Iris pigment epithelial cell (primary cell): ENCODE measurements at places on chromosomes 7 and 10.

GRCh38 chr10:52316500-52316899, 2.4 kb downstream of the DKK1 start:
- no peak for DNase-seq

DNA sequence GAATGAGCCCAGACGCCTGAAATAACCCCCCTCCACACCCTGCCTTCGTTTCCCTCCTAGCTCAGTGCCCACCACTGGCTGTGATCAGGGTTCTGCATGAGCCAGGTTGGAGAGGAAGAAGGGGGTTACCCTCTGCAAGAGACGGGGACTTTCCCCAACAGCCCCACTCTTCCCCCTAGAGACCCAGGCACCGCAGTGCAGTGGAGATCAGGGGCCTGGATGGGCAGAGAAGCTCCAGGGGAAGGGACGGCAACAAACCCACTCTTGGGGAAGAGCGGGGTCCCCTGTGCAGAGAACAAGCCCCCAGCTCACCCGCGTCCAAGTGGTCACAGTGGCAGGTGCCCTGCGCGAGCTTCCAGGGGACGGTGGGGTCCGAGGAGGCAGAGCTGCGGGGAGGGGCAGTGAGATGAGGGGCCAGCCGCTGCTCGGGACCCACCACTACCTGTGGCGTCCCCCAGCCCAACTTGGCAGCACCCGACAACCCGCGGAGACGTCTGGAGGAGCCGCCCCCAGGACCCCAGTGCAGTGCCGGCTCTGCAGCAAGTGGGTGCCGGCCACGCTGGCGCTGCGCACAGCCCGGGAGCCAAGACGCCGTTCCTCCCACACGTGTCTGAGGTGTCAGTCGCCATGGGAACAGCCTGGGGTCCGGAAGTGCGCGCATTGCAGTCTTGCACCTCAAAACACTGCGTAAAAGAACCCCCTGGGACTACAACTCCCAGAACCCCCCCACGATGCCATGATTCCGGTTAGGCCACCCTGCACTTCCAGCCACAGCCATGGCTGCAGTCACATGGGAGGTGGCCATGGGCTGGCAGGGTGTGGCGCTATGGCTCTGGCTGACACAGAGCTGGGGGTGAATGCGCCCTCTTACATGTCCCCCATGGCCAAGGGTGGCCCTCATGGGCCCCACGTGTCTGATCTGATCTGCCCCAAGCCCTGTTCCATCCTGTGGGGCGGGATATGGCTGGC, 45.8 kb upstream of the WIPI2 start:
- peak; percentile 49 for DNase-seq

DNA sequence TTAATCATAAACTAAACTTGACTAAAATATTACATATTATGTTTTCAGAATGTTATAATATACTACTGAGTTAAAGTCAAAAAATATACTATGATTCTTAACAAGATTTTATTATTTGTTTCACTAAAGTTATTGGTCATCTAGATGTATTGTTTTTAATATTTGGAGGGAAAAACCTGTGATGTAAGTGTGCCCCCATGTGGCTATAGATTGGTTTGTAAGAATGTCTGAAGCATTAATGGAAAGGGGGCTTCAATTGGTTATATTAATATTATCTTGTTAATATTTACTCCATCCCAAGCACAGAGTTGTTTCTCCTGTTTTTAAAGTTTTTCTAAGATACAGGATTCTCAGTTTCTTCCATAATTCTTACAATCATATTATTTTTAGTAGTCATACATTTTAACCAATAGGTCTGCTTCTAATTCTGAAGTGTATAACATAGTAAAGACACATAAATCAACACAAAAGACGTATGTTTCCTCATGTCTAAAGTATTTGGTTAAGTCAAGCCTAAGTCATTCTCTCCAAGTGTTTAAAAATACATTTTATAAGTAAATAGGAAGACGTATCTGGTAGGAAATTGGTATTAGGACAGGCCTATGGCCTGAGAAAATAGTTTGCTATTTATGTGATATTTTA, 58.0 kb downstream of the GNAT3 start:
- DNase-seq = peak; percentile 50

DNA sequence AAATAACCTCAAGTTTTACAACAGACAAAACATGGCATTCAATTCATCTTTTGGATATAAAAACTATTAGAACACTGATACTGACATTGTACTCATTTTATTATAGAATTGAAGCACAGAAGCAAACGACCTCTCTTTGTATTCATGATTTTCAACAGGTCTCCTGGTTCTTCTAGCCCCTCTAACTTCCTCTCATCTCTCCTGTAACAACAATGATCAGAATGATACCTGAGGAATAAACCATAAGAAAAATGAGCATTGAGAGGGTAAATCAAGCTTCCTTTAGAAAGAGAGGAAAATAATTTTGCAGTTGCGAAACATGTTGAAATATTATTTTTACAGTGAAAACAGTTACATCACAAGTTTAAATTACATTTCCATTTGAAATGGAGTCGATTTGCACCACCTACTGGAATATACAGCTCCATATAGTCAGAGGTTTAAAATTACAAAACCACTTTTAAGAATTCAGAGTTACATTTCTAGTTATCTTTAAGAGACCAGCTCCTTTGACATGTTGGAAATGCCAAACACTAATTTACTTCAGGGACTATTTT, 17.5 kb upstream of the TEX36 start:
- peak; percentile 52 for DNase-seq

GRCh38 chr7:150838965-150839650, 13.2 kb upstream of the AOC1 start:
- no peak for DNase-seq

GRCh38 chr10:121340271-121340831, 257.9 kb downstream of the FGFR2 start:
- no peak for DNase-seq

DNA sequence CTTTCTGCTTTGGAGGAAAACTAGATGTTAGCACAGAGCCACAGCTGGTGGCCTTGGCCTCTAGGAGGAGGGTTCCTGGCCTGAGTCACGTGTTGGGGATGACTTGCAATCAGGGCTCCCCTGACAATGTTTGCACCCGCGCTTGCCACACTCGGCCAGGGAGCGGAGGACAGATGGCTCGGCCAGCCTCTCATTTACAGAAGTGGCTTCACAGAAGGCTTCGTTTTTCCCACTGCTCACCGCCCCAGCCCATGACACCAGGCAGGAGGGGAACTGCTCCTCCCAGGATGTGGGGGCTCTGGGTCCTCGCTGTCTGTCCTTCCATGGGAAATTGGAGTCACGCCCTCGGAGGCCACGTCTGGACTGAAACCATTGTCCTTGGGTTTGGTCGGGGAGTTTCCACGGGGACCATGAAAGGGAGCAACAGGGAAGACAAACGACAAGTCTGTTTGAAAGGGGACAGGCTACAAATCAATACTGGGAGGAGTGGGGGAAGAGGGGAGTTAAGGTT, 49.6 kb upstream of the UBE3C start:
- no peak for DNase-seq

GRCh38 chr7:50727711-50728110, 55.0 kb downstream of the GRB10 start:
- DNase-seq = no peak

DNA sequence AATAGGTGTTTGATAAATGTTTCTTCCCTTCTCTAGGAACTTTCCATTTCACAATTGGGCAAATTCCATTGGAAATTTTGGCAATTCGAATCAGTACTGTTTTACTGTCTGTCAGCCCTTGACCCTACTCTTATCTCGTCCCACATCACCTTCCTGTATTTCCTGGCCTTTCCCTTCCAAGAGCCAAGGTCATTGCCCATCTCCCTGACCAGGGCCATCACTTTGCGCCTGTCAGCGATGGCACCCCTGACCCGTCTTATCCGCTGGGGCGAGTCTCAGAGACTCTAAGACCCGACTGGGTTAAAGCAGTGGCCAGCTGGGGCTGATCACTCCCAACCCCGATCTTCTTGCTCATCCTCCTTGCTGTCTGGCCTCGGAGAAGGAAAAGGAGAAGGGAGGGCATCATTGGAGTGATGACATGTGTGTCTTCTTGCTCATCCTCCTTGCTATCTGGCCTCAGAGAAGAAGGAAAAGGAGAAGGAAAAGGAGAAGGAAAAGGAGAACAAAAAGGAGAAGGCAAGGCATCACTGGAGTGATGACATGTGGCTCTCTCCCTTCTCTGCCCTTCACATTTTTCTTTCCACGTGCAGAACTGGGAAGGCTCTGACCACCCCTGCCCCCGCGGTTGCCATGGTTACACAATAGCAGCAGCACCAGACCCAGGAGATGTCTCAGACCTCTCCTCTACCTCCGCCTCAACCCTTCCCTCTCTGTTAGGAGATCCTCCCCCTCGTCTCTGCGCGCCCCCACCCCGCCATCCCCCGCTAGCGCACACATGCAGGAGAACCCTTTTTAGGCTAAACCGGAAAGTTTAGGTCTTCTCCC, 2.0 kb downstream of the SEMA3D start:
- DNase-seq = peak; percentile 24

DNA sequence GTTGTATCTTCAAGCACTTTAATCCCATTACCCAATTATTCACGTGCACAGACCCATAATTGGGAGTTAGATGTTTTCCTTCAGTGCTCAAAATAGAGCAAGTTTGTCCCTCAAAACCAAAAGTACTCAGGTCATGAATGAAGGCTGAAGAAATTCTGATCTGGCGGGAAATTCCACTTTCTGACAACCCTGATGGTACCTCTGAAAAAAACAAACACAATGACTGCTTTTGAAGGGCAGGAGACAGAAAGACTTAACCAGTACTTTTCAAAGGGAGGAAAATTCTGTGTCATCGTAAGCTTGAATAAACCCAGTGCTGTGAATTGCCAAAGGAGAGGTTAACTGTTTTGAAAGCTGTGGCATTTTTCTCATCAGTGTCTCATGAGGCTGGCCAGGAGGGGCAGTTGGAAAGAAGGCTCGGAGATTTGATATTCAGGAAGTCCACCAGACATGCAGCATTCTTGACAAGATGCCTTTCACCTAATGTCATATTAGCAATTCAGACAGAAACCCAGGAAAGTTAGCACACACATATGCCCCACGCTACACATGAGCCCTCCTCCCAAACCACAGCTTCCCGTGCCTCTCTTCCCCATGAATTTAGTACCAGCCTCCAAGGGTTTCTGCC, 347.0 kb downstream of the KCNMA1 start:
- DNase-seq = peak; percentile 94
